ENCODE measurements at places on chromosomes 2 and 18. TPM values are rescaled to one million over a fixed set of nuclear protein-coding genes. Genes with fewer than 3 reads are reported as not detected.

MROH2A gene
- total RNA-seq, result not detected

DCDC2C gene
- total RNA-seq, result not detected

DYSF gene
- 0.30 TPM for total RNA-seq

SPP2 gene
- not detected for total RNA-seq

ARHGAP28 gene
- total RNA-seq, result 0.30 TPM

INO80C gene
- total RNA-seq, result 2.7 TPM

ATOH8 gene
- total RNA-seq, result 4.7 TPM

ITGB6 gene
- total RNA-seq, result 0.60 TPM

C18orf54 gene
- total RNA-seq, result 8.6 TPM

ALK gene
- total RNA-seq, result not detected

AFF3 gene
- 3.8 TPM for total RNA-seq

DCAF17 gene
- 23.1 TPM for total RNA-seq

ICOS gene
- total RNA-seq, result not detected

CRACDL gene
- total RNA-seq, result not detected

EMILIN2 gene
- 2.4 TPM for total RNA-seq

MDH1 gene
- total RNA-seq, result 198 TPM

AMER3 gene
- not detected for total RNA-seq

C1QL2 gene
- total RNA-seq, result not detected

ESPNL gene
- 1.5 TPM for total RNA-seq

RND3 gene
- 325 TPM for total RNA-seq

SERPINB3 gene
- not detected for total RNA-seq

KCNG2 gene
- not detected for total RNA-seq

RNPEPL1 gene
- total RNA-seq, result 48.7 TPM

FSIP2 gene
- total RNA-seq, result not detected

FAM110C gene
- under 0.01 TPM for total RNA-seq

All from smooth muscle cell of the umbilical artery (primary cell).